ENCODE measurements at places on chromosomes 4 and X.

GRCh38 chr4:116923389-116923788, 162.0 kb downstream of the TRAM1L1 start:
- no peak for DNase-seq
- no peaks in the 10 kb centered on the region for H3K36me3 ChIP-seq
- H3K27me3 ChIP-seq: peaks cover 3% of the 10 kb centered on the region
- H3K4me1 ChIP-seq: no peaks in the 10 kb centered on the region
- H3K4me3 ChIP-seq: no peak overlapping the region

GRCh38 chr4:124386648-124387047, 325.9 kb downstream of the ANKRD50 start:
- no peaks in the 10 kb centered on the region for H3K36me3 ChIP-seq
- H3K27ac ChIP-seq: no peak overlapping the region
- DNase-seq: no peak
- H3K27me3 ChIP-seq: no peaks in the 10 kb centered on the region

- DNase-seq: no peak
- no peaks in the 10 kb centered on the region for H3K27me3 ChIP-seq
- no peaks in the 10 kb centered on the region for H3K36me3 ChIP-seq
- peaks cover 25% of the 10 kb centered on the region for H3K4me1 ChIP-seq
- peak overlapping the region; percentile 72 for H3K27ac ChIP-seq
These were observed 46.3 kb downstream of the SULT1B1 start for GRCh38 chr4:69714086-69714485.

GRCh38 chrX:9330249-9330982, 134.4 kb upstream of the TBL1X start:
- H3K4me3 ChIP-seq: no peak overlapping the region
- H3K36me3 ChIP-seq: no peaks in the 10 kb centered on the region
- no peaks in the 10 kb centered on the region for H3K27me3 ChIP-seq
- no peaks in the 10 kb centered on the region for H3K4me1 ChIP-seq
- H3K27ac ChIP-seq: no peak overlapping the region
